Nephron progenitor cell (in vitro differentiated cells): ENCODE measurements at places on chromosomes 6 and 20.

DNA sequence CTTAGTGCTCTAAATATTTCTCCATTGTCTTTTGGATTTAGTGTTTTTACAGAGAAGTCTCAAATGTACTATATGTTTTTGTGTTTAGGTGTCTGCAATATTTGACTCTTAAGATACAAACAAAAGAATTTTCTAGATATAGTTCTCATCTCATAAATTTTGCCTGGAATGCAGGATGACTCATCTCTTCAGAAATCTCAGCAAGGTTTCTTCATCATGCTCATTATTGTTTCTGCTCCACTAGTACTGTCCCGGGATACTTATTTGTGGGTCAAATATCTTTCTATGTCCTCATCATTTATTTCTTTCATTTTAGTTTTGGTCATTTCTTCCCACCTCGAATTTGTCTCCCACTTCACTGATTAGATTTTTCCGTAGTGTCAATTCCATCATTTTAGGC is 9.5 kb downstream of the AHI1 start:
- peaks cover 89% of the 10 kb centered on the region for H3K36me3 ChIP-seq
- no peaks in the 10 kb centered on the region for H3K27me3 ChIP-seq
- no peak overlapping the region for H3K4me3 ChIP-seq
- peak overlapping the region; percentile 2 for H3K27ac ChIP-seq

DNA sequence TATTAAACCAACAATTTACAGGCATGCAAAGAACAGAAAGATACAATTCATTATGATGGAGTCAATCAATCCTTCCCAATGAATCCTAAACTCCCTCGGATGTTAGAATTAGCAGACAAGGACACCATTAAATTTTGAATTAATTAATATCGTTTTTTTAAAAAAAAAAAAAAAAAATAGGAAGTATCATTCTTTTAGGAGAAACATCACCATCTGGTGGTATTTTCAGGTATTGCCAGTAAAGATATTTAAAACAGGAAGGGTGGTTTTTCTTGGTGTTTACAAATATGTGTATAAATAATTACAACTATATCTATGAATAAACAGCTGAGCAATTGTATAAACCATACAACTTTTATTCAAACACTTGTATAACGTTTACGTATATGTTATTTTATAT is 564.4 kb downstream of the HAO1 start:
- no peaks in the 10 kb centered on the region for H3K36me3 ChIP-seq
- no peak overlapping the region for H3K4me3 ChIP-seq
- H3K27me3 ChIP-seq: peaks cover 2% of the 10 kb centered on the region
- H3K4me1 ChIP-seq: no peaks in the 10 kb centered on the region
- no peak overlapping the region for H3K27ac ChIP-seq

DNA sequence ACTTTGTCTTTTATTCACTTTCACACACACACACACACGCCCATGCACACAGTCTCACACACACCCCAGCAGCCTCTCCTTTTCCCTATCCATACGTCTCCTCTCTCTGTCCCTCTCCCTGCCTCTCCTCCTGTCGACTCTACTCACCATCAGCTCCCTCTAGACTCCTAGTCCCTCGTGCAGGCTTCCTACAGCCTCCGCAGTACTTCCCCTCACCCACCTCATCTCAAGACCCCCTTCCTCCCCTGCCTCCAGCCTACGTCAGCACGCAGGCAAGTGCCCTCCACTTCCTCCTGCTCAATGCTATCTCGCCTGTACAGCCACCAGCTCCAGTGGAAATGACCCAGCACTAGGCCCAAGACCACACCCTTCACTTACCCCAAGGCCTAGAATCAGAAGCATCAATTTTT is 820 bp upstream of the TREML2 start:
- H3K27ac ChIP-seq: no peak overlapping the region
- peaks cover 8% of the 10 kb centered on the region for H3K27me3 ChIP-seq
- no peak overlapping the region for H3K4me3 ChIP-seq

- H3K36me3 ChIP-seq: peaks cover 46% of the 10 kb centered on the region
- H3K4me3 ChIP-seq: no peak overlapping the region
- H3K27me3 ChIP-seq: peaks cover 22% of the 10 kb centered on the region
- no peak overlapping the region for H3K27ac ChIP-seq
Measured at GRCh38 chr6:150813993-150814359, 51.5 kb upstream of the MTHFD1L start.

GRCh38 chr6:95091823-95092436 is 485.4 kb upstream of the MANEA start:
- DNase-seq: no peak
- no peaks in the 10 kb centered on the region for H3K36me3 ChIP-seq
- no peak overlapping the region for H3K4me3 ChIP-seq
- H3K27me3 ChIP-seq: no peaks in the 10 kb centered on the region
- no peaks in the 10 kb centered on the region for H3K4me1 ChIP-seq

- H3K4me1 ChIP-seq: peaks cover 53% of the 10 kb centered on the region
- DNase-seq: no peak
- no peaks in the 10 kb centered on the region for H3K36me3 ChIP-seq
- H3K4me3 ChIP-seq: peak overlapping the region; percentile 32
- H3K27me3 ChIP-seq: peaks cover 45% of the 10 kb centered on the region
Measured at GRCh38 chr20:63363981-63364561, 2.9 kb upstream of the CHRNA4 start.

DNA sequence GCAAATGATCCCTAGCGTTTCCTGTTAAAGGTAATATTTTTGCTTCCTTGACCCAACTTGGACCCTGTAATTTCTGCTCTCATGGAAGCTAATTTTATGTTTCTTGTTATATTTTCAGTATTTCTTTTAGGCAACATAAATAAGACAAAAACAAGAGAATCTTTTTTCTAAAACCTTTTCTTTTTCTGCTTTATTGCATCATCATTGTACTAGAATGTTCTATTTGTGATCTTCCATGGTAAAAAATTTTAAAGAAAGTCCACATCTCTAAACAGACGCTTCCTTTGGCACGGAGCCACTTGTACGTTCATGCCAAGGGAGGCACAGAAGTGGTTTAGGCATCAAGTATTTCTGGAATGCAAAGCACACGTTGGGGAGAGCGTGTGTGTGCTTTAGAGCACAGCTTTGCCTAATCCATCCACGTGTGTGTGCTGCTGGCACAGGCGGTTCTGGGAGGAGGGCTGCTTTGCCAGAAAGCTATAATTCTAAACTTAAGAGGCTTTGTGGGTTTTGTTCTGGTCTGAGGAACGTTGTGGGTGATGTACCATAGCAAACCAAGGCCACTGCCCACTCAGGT is 98.3 kb downstream of the SASH1 start:
- peaks cover 35% of the 10 kb centered on the region for H3K36me3 ChIP-seq
- H3K4me3 ChIP-seq: peak overlapping the region; percentile 24
- no peaks in the 10 kb centered on the region for H3K27me3 ChIP-seq
- peak; percentile 13 for DNase-seq
